ENCODE measurements at places on chromosomes 6 and 20.

- DNase-seq = no peak
These were observed 686.6 kb upstream of the GJE1 start for GRCh38 chr6:141445928-141446628.

DNA sequence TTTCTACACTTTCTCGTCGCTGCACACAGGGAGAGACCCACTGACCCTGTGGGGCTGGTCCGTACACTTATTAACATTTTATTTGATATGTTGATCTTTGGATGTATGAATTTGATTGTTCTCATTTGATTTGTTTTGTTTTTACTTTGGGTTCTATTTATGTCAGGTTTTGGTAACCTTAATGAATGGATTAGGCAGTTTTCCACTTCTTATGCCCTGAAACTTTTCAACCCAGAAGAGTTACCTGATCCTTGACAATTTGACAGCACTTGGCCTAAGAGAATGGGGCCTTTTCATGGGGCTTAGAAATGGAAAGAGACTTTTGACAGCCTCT is 23.6 kb downstream of the GPX6 start:
- no peak for DNase-seq

DNA sequence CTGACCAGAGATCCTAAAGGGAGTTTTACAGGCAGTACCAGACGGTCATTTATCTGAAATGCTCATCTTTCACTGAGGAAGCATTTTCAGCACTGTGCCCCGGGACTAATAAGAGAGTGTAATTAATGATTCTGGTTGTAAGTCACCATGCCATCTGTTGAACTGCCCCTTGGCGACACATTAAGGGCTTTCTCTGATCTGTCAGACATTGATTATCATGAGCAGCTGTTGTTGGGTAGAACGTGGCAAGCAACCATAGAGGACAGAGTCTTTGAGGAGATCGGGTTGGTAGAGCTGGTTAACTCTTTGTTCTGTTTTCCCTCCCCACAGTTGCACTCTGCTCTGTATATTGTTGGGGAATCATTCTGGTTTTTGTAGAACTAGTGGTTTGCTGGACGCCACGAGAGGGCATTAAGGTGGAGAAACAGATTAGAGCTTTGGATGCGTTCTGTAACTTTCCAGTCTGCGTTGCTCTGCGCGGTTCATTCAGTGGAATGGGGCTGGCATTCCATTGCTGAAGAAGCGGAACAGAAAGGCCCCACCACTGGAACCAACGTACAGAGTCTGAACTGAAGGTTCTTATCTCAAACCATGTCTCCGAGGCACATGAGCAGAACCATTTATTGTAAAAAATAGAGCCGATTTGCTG is 34.3 kb downstream of the RPRD1B start:
- no peak for DNase-seq

- DNase-seq = no peak
These were observed 52.9 kb upstream of the APCDD1L start for GRCh38 chr20:58568126-58568482.

- no peak for DNase-seq
These were observed 644.3 kb downstream of the HDGFL1 start for GRCh38 chr6:23213651-23214050.

DNA sequence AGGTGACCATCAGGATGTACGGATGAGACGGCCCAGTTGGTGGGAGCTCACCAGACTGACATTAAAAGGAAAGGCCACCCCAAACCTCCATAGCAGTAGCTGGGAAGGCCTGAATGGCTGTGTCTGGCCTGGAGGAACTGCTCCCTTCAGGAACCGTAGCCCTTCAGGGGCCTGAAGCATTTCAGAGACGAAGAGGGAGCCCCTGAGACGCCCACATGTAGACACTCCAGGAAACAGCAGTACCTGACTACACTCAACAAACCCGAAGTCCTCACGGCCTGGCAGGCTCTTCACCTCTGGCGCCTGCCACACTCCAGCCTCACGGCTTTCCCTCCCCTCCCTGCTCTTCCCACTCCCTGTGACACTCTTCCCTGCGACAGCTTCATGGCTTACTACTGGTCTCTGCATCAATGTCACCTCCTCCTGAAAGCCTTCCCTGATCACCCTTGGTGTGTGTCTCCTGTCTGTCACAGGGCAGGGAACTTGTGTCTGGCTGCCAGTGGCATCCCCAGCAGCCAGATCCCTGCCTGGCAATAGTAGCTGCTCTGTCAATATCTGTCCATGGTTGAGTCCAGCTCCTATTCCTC is 14.6 kb upstream of the STX16 start:
- DNase-seq = no peak

GRCh38 chr20:18287546-18287914 is 797 bp upstream of the ZNF133 start:
- DNase-seq = no peak

- no peak for DNase-seq
These were observed 13.5 kb downstream of the CCR6 start for GRCh38 chr6:167136376-167136775.

DNA sequence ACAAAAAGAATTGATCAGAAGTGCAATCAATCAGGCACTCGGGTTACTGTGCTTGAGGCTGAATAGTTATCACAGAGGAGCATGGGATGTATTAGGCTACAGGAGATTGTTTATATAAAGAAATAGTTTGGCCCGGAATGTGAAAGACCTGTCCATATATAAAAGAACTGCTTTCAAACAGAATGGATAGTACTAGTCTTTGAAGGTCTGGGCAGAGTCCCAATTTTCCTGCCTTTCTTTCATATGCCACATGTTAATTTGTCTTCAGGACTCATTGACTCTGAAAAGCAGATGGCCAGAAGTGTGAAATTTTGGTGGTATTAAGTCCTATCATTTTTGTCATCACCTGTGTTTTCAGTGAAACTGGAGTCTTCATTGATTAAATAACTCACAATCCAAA is 314.5 kb downstream of the EYA4 start:
- DNase-seq = no peak

DNA sequence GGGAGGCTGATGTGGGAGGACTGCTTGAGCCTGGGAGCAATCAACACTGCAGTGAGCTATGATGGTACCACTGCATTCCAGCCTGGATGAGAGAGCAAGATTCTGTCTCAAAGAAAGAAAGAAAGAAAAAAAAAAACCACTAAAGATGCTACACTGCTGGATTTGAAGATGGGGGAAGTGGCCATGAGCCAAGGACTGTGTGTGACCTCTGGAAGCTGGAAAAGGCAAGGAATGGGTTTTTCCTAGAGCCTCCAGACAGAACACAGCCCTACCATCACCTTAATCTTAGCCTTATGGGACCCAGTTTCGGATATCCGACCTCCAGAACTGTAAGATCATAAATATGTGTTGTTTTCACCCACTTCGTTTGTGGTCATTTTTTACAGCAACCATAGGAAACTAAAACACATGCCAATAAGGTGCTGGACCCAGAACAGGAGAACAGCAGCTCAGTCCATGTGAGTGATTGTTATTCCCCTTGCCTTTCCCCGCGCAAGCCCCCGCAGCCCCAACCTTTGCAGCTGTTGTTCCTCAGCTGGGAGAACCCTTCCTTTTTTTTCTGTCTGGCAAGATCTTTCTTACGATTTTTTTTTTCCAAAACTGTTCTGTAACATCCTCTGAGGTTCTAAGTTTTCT is 11.1 kb upstream of the VAPB start:
- DNase-seq = no peak

DNA sequence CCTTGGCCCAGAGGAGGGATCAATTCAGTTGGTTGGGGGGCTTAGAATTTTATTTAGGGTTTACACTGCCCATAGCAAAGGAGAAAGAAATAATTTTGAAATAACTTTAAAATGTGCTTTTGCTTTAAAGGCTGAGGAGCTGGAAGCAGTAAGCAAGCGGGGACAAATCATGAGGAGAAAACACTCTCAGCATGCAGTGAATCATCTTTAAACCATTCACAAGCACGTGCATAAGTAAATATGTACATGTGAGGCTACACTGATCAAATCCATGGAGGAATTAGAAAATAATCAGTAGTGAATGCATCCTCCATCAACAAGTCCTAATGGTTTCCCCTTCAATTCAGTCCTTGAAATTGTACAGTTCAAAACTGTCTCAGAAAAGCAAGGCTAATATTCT is 181.0 kb downstream of the MTFR2 start:
- DNase-seq = no peak

DNA sequence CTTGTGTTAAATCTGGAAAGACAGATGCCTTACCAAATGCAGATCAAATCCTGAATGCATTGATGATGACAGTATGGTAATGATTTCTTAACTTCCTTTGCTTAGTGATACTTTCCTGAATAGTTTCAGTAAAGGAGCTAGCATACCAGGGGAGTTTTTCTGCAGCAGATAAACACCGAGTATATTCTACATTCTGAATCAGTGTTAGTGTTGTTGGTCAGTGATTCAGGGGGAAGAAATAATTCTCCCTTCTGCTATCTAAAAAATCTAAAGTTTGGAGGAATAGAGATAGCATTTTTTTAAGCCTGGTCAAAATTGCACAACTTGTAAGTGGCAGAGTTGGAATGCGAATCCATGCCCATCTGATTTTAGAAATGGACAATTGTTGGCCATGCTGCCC is 512.2 kb upstream of the MARCKS start:
- no peak for DNase-seq

- DNase-seq = no peak
These were observed 5.5 kb downstream of the E2F1 start for GRCh38 chr20:33680686-33681085.

DNA sequence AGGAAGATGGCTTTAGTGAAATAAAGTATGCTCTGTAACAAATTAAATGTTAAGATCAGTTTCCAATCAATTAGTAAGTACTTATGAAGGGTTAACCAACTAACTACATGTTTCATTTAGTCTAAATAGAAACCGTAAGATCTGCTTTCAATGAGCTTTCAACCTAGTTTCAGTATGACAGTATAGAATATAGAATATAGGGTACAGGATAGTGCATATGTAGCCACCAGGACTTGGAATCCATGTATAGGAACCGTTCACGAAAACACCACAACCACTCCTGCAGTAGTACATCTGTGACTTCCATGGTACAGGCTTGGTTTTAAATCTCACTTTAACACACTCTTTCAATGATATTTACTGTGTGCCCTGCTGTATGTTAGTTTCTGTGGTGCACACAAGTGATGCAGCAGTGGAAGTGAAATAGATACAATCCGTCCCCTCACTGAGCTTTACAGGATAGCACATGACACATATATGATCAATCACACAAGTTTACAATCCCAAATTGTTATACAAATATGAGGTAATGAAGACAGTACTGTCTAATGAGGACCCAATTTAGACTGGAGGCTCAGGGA is 479.7 kb upstream of the MARCKS start:
- no peak for DNase-seq

GRCh38 chr6:7975764-7976146 is 65.2 kb upstream of the TXNDC5 start:
- DNase-seq = no peak

GRCh38 chr6:28922821-28923317 is 916 bp downstream of the TRIM27 start:
- no peak for DNase-seq

- no peak for DNase-seq
These were observed 89.8 kb downstream of the MYB start for GRCh38 chr6:135270676-135271536.

GRCh38 chr6:4986999-4987398 is 16.8 kb downstream of the RPP40 start:
- no peak for DNase-seq

DNA sequence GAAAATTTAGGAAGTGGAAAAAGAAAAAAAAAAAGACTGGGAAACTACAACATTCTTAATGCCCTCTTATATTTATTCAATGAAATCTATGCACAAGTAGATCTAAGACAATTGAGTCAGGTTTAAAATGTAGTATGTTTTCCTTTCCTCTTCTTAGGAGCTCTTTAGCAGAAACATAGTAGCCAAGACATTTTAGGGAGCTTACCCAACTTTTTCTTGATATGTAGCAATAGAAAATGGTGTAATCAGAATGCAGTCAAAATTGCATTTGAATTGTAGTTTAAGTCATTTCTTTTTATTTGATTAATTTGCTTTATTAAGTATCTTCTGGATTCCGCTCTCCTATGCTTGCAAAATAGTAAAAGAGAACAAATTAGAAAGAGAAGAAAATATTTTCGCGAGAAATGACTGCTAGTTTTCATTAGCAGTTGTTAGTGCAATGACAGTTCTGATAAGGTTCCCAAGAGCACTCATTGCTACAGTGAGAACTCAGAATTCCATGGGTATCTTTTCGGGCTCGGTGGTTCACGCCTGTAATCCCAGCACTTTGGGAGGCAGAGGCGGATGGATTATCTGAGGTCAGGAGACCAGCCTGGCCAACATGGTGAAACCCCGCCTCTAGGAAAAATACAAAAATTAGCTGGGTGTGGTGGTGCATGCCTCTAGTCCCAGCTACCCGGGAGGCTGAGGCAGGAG is 52.2 kb downstream of the JARID2 start:
- DNase-seq = no peak

DNA sequence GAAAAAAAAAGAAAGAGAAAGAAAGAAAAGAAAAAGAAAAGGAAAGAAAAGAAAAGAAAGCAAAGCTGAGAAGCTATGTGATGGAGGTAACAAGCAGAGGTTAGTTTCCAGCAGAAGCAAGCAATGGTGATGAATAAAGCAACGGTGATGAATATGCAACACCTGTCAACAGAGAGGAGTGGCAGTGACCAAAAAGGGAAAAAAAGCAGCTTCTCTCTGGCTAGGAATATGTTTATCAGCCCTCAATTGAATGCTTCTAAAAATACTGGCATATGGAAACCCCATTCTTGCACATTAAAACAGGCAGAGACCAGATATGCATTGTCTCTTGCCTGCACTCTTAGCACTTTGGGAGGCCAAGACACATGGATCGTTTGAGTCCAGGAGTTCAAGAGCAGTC is 100.9 kb downstream of the GJA1 start:
- no peak for DNase-seq

GRCh38 chr20:51511861-51512619 is 30.5 kb downstream of the NFATC2 start:
- no peak for DNase-seq

DNA sequence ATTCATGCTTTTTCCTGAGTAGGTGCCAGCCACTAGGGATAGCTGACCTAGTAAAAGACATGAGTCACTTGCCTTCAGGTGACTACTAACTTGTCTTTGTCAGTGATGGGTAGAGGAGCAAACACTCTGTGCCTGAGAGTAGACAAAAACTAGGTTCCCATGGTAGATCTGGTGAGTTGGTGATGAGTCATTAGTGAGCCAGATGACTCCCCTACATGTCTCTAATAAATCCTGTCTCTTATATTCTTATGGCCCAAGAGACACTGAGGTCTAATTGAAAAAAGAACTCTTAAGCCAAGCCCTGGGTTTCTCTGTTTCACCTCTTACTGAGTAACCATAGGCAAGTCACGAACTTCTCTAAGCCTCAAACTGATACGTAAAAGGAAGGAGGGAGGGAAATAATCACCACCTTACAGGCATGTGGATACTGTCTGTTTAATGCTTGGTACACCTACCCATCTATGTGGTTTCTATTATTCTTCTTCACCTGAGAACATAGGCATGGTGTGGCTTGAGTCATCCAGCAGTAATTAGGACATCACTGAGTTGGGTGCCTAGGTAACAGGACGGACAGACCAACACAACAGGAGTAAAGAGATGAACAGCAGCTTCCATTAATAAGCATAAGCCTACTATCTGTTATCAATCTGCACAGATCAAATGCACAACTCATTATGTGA is 20.3 kb downstream of the TTPAL start:
- peak; percentile 93 for DNase-seq

All from non-pigmented ciliary epithelial cell (primary cell).